Thyroid gland (tissue), 4 donors: ENCODE measurements at places on chromosomes 12 and 14. TPM values are rescaled to one million over a fixed set of nuclear protein-coding genes. Genes with fewer than 3 reads are reported as not detected.

DNA sequence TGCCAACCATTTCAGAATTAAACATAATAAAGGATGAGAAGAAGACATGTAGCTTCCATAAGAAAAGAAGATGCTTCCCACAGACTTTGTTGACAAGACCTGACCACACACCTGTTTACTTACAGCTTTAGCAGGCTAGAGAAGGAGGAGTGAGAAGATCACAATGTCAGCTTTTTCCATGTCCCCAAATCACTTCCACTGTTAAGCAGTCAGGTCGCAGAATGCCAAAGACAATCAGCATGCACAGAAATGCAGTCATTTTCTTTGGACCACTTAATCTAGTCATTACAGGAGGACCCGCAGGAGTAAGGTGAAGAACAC lies 314.9 kb downstream of the SSPN start:
- no peaks in the 10 kb centered on the region for H3K36me3 ChIP-seq
- H3K4me3 ChIP-seq, result no peak overlapping the region
- no peak for DNase-seq
- no peaks in the 10 kb centered on the region for H3K27me3 ChIP-seq
- H3K27ac ChIP-seq, result no peak overlapping the region

DNA sequence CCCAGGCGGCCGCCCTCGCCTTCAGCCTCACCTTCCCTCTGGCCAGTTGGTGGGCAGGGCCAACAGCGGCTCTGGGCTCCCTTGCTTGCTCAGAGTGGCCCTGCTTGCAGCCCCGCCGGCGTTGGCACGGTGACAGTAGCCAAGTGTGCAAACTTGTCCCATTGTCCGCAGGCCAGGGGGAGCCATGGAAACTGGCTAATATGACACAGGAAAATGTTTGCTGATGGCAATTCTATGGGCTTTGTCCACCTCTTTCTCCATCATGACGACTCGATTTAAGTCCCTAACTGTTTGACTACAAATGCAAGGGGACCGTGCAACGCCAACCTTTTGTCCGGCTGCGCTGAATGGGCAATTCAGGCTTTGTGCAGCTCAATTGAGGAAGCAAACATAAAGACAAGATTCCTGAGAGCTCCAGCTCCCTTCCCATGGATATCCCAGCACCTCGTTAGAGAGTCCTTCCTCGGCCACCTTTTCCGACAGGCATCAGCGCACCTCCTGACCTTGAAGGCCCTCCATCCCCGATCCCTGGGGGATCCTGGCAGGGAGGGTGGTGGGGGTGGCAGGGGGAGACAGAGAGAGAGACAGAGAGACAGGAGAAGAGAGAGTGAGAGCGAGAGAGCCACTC lies 785 bp upstream of the FAM181A start:
- no peak overlapping the region for H3K4me3 ChIP-seq
- peak; percentile 52 for DNase-seq
- peak overlapping the region; percentile 24 for H3K27ac ChIP-seq
- peaks cover 14% of the 10 kb centered on the region for H3K4me1 ChIP-seq
- H3K36me3 ChIP-seq, result no peaks in the 10 kb centered on the region
- no peaks in the 10 kb centered on the region for H3K27me3 ChIP-seq

DNA sequence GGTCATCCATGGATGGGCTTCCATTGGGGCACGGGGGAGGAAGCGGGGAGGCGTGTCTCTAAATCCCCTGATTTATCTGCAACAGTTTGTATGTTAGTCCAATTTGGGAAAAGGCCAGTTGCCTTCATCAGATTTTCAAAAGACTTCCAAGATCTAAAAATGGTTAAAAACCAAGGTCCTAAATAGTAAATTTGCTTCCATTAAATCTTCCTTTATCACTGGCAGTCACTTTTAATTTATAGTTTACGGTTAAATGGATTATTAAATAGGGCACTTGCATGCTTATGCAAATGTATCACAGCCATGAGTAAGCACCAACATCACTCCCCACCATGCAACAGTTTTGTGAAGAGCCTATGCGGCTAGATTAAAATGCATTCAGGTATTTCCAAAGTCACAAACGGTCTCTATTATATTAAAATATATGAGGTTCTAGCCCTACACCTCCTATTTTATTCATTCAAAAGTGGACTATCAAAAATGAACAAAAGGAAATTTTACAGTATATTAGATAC lies 108.2 kb upstream of the GPHB5 start:
- DNase-seq, result no peak
- H3K4me3 ChIP-seq, result no peak overlapping the region
- no peak overlapping the region for H3K27ac ChIP-seq

GRCh38 chr12:45336762-45337596 lies 121.1 kb downstream of the ANO6 start:
- H3K27ac ChIP-seq, result no peak overlapping the region
- no peaks in the 10 kb centered on the region for H3K4me1 ChIP-seq
- no peak for DNase-seq
- H3K36me3 ChIP-seq, result no peaks in the 10 kb centered on the region
- no peak overlapping the region for H3K4me3 ChIP-seq

- H3K4me3 ChIP-seq, result peak overlapping the region; percentile 16
- no peaks in the 10 kb centered on the region for H3K36me3 ChIP-seq
- H3K4me1 ChIP-seq, result no peaks in the 10 kb centered on the region
- DNase-seq, result no peak
- H3K27ac ChIP-seq, result no peak overlapping the region
Measured at GRCh38 chr12:102061096-102061559, 663 bp downstream of the WASHC3 start.

DNA sequence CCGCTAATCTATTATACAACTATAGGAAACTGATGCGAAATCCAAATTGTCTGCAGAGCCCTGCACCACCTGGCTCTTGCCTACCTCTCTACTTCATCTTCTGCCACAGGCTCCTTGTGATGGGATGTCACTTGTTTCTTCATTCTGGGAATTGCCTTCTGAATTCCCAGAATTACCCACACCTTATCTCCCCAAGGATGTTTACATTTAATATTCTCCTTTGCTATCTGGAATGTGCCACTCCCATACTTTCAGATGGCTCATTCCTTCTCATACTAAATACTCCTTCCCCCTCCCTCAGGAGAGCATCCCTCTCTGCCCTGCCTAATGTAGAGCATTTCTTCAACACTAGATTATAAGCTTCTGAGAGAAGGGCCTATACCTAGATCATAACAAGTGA lies 573.1 kb downstream of the GALC start:
- H3K4me1 ChIP-seq, result no peaks in the 10 kb centered on the region
- DNase-seq, result no peak
- no peak overlapping the region for H3K27ac ChIP-seq
- H3K36me3 ChIP-seq, result no peaks in the 10 kb centered on the region
- no peaks in the 10 kb centered on the region for H3K27me3 ChIP-seq
- no peak overlapping the region for H3K4me3 ChIP-seq

Gene PRH2
- total RNA-seq, result not detected

Gene VSX2
- total RNA-seq, result not detected

Gene CACNB3
- 16.4 TPM for total RNA-seq

Gene MSRB3
- total RNA-seq, result 17.9 TPM

Gene C1QL4
- 0.67 TPM for total RNA-seq

Gene BCL2L2
- total RNA-seq, result 37.3 TPM
